Brain microvascular endothelial cell (primary cell): ENCODE measurements at places on chromosomes 1 and 21.

DNA sequence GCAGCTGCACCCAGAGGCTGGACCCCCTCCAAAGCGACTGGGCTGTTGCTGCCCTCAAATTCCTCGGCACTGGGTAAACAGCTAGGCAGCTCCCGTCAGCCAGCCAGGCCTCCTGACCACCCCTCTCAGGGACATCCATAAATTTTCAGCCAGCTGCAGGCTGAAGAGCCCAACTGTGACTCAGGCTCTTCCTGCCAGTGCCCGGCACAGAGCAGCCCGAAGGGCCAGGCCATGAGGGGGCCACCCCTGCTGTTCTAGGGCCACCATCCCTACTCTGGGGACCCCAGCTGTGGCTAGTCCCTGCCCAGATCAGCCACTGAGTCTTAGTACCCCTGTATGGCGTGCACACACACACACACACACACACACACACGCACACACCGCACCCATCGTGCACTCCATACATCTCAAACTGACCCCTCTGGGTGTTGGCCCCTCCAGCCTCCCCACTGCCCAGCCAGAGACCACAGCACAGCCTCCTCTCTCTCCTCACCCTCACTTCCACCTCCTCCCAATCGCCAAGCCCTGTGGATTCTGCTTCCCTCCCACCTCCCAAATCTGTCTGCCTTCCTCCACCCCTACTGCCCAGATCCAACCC is 6.2 kb upstream of the LAPTM5 start:
- peak; percentile 4 for DNase-seq

DNA sequence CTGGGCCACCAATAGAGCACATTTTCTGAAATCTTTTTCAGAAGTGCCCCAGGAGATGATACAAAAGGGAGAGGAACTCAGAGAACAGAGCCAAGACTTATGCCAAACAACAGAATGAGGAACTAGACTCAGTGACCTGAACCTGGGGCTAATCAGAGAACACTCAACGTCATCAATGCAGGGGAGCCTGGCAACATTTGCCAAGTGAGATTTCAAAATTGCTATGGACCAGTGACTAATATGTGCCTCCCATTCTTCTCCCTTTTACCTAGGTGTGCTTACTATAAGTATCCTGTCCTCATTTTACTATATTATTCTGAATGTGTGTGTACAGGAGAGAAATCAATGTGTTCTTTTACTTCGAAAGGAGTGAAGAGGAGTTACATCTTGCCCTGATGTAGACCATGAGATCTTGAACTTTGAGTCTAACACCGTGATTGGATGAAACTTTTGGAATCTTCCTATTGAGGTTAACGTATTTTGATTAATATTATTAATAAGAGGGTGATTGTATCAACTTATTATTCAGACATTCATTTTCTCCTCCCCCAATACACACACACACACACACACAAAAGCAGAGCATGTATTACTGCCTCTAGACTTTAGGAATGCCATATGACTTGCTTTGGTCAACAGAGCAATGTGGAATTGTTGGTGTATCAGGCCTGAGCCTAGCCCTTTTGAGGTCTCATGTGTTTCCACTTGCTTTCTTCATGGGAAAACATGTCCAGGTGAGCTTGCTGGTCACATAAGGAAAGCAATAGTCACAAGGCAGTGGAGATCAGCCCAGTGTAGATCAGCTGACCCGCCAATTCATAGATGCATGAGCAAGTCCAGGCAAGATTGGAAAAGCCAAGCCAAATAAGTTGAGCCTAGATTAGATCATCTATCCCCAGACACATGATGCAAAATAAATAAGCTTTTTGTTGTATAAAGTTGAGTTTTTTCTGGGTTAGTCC is 80.3 kb upstream of the ETS2 start:
- no peak for DNase-seq

GRCh38 chr1:150621497-150622302 is 7.7 kb downstream of the ENSA start:
- peak; percentile 74 for DNase-seq

DNA sequence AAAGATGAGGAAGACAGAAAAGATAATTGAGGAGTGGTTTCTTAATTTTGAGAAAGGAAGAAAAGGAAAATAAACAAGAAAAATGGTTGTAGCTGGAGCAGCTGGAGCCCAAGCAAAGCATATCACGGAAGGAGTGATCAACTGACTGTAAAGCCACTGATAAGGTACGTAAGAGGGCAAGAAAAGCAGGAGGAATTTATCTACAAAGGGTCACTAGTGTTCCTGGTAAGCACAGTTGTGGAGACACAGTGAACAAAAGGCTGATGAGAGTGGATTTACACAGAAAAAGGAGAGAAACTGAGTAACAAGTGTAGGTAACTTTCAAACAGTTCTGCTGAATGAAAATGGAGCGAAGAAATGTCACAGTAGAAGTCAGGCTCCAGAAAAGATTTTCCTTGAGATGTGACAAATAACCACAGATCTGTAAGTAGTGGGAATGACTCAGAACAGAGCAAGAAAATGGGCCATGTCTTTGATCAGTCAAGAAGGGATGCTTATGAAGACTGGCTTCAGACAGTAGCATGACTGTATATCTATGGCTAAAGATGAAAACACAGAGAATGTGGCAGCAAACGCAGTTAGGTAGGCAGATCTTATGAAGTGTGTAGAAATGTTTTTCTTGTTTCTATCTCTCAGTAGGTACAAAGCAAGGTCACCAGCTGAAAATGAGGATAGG is 45.6 kb upstream of the RBM34 start:
- DNase-seq: peak; percentile 11

DNA sequence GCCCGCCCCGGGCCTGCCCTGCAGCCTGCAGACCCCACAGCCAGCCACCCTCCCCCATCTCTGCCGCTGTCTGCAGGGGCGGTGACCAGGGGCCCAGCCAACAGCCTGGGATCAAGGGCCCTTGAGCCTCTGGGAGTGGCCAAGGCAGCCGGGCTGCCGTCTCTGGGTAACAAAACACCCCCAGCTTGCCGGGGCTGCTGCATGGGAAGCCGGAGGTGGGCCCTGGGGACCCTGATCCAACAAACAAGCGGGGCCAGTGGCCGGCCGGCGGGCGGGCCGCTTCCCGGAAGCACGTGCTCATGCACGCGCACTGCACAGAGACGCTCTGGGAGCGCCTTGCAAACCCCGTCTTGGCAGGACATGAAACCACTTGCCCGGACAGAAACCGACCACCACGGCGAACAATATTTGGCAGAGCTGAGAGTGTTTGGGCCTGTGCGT is 13.2 kb downstream of the MEGF6 start:
- no peak for DNase-seq

- DNase-seq: no peak
These were observed 4.6 kb downstream of the NBL1 start for GRCh38 chr1:19648689-19649088.

DNA sequence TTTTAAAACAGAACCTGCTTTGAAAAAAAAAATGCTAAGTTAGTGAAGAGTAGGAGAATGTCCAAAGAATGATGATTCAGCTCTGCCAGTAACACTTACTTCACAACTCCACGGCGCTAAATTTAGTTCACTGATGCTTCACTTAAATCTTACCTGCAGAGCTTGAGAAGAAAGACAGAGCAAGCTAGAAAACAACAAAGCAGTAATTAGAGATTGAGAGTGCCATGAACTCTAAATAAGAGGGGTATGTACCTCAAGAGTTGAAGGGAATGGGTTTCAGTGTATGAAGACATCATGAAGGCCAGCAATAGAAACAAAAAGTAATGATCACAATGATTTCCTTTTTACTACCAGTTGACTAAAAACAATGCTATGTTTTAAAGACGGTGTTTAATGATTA is 32.8 kb downstream of the EPRS1 start:
- DNase-seq: no peak

- DNase-seq: no peak
These were observed 9.4 kb downstream of the USP16 start for GRCh38 chr21:29033871-29034270.

GRCh38 chr1:42735477-42736105 is 4.4 kb downstream of the CLDN19 start:
- no peak for DNase-seq

GRCh38 chr1:113881661-113882060 is 5.7 kb downstream of the BCL2L15 start:
- no peak for DNase-seq

GRCh38 chr1:41803656-41804055 is 115.1 kb downstream of the HIVEP3 start:
- DNase-seq: no peak

DNA sequence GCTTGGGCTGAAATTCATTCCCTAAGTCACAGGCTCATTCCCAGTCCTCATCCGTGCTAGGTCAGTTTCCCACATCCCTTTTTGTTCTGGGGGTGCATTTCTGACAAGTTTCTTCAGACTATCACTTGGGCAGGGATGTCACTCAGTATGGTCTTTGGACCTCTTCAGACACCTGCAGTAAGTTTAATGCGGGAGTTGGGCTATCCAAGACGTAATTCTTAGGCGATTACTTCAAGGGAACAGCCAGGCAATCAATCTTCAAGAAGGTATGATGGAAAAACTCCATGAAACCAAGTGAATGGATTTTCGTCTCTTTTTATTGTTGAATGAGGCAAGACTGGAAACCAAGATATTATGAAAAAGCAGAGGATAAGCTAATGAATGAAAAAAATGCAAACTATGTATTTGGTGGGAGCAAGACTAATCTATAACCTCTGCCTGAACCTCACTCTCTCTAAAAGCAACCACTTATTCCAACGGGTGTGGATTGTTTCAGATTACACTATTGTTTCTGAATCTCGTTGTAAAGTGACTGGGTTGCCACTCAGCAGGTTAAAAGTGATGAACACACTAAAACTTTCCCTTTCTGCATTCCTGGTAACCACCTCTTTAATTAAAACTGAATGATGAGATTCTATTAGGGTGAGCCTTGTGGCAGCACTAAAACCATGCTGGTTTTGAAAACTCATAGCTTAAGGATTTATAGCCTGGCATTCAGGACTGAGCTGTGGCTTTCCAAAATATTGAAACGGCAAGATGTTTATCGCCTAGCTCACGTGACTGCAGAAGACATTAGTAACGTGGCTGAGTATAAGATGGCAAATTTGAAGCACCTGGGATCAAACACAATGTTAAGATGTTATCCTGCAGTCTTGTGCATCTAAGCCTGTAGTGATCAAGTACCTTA is 1.1 kb downstream of the RASAL2 start:
- DNase-seq: peak; percentile 35

- DNase-seq: no peak
These were observed 82.5 kb downstream of the ST3GAL3 start for GRCh38 chr1:43789604-43790550.

DNA sequence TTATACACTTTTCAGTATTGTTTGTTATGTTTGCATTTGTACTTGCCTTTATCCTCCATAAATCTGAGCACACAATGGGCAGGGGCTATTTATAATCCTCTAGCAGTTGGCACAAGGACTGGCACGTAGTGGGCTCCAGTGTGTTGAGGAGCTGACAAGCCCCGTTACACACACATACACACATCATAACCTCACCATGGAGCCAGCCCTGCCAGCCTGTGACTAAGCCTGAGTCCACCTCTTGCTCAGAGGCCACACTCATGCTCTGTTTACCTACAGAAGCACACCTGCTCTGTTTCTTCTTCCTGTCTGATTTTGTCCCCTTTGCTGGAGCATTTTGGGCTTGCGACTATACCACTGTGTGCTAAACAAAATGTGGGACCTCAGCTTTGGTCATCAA is 64.5 kb upstream of the SPATA6 start:
- DNase-seq: no peak

DNA sequence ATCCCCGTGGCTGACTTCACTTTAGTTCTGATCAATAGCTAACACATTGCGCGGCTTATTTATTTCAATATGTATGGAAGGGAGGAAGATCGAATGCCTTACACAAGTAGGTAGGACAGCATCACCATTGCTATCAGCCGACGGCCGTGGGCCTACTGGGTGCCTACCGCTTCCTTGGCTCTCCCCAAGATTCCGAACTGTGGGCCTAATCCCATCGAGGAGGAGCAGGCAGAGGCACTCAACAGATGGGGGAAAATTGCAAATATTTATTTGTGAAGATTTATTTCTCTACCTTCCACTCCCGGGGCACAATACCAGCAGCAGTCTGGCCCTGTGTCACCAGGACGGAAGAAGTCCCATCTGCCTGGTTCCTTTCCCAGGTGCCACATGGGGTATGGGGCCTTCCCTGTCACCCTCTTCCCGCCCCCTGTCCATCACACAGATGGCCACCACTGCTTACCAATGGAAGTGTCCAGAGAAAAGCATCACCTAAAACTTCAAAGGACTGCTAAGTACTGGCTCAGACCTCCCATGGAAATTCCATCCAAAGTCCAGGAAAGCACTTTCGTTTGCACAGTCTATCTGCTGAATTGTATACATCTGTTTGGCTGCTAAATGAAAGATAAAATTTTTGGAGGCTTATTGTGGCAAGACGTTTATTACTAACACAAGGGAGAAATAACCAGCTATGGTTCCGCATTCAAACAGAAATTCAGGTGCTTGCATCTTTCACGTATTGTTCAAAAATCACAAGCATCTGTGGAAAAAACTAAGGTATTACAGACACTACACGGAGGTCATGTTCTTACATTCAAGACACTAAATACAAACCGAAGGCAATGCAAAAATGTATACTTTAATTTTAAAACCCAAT is 11.8 kb downstream of the AGT start:
- DNase-seq: no peak

DNA sequence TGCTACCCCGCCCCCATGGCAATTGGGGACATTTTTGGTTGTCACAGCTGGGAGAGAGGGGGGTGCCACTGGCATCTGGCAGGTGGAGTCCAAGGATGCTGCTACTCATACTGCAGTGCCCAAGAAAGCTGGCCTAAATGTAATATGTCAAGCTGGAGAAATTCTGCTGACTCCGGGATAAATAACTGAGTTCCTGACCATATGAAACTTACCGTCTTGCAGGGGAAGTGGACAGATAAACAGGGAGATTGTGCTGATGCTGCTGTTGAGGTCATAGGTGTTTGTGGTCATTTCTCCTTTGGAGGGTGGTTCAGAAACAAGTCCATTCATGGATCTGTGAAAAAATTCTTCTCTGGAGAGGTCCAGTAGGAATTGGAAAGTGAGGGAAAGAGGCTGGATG is 54.4 kb downstream of the KAZN start:
- DNase-seq: no peak

DNA sequence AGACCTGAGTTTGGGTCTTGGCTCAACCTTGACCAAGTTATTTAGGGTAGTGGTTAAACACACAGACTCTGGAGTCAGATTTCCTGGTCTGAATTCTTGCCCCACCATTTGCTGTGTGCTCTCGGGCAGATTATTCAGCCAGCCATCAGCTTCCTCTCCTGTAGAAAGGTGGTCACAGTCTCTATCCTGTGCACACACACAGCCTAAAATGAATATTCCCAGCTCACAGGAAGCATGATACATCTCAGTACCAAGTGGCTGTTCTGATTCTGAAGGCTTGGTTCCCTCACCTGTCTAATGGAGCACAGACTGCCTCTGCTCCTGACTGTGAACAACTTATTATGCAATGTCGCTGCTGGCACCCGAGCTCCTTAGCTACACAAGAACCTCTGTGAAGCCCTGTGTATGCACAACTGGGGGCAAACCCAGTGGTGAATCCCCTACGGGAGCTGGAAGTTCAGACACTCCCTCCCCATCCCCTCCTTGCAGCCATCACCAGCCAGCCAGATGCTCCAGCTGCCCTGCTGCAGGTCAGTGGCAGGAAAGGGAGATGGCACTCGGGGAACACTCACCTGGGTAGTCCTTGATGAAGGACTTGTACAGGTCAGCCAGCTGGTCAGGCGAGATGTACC is 13.7 kb downstream of the ENO1 start:
- no peak for DNase-seq
